ENCODE measurements at places on chromosomes 16 and 17.
A peak's percentile ranks its signal among the peaks of the same experiment; 100 is the strongest.

DNA sequence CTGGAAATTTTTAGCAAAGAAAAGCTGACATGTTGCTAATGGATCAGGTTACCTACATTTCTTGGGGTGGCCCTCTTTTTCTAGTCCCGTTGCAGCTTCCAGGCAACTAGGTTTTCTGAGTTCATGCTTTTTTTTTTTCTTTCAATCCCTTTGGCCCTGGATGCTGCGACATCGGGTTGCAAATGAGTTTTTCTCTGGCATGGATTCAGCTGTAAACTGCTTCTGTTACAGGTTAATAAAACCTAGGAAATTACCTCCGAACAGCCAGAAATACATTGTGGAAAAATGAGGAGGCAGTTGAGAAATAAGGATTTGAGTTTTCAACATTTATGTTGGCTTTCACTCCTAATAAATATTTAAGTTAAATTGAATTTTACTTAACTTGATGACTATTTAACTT is 149.8 kb upstream of the MAF start:
- no peak for DNase-seq

- no peak for DNase-seq
Measured at GRCh38 chr17:61362396-61362795, 37.2 kb upstream of the TBX2 start.

DNA sequence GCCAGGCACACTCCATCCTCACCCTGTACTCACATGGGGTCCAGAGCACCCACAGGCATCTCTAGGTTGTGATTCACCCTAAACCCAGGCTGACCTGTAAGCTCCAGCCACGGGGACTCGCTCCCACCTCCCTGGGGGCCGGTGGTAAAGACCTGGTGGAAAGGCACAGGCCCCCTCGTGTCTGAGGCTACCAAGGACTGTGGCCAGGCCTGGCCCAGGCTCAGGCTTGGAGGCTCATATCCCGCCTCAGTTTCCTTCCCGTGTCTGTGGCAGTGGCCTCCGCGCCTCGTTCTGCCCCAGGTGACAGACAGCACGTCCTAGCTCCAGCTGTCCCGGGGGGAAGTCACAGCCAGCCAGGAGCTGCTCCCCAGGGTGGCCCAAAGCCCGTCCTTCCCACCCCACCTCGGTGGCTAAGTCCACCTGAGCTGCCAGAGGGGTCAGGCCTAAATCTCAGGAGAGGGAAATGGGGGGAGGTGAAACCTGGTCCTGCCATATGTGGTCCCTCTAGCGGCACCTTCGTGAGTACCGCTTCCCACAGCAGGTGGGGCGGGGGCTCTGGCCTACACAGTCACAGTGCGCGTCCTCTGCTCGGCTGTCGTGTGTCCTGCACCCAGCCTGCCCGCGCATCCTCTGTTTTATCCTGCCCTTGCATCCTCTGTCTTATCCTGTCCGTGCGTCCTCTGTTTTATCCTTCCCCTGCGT is 12.6 kb downstream of the CDH15 start:
- DNase-seq = no peak

GRCh38 chr17:6413065-6413464 is 21.9 kb downstream of the AIPL1 start:
- peak; percentile 12 for DNase-seq

- no peak for DNase-seq
Measured at GRCh38 chr16:30569746-30570635, 1.5 kb downstream of the ZNF688 start.

DNA sequence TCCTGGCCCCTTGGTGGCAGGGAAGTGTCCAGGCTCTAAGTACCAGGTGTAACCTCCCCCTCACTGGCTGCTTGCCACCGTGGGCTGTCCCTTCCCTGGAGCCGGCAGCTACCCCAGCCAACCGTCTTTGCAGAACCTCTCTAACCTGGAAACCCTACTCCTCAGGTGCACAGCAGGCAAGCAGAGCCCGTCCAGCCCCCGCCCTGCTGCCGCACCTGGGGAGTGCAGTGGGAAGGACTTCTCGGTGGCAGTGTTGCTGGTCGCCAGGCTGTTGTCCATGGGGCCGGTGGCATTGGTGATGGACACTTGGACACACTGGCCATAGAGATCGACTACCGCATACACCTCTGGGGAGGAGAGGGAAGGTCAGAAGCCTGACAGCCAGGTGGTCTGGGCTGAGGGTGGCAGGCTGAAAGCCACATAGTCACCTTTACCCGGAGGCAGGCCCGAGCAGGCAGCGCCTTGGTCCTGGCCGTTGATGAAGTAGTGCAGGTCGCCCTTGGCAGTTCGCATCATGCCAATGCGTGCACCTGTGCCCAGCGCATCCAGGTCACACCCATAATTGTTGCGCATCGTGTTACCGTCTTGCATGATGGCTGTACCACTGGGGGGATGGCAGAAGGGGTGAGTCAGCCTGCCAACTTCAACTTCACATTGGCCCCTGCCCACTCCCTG is 6.5 kb downstream of the NEURL4 start:
- no peak for DNase-seq
